AG10803 (cell line): ENCODE measurements at places on chromosomes 1 and 21.

DNA sequence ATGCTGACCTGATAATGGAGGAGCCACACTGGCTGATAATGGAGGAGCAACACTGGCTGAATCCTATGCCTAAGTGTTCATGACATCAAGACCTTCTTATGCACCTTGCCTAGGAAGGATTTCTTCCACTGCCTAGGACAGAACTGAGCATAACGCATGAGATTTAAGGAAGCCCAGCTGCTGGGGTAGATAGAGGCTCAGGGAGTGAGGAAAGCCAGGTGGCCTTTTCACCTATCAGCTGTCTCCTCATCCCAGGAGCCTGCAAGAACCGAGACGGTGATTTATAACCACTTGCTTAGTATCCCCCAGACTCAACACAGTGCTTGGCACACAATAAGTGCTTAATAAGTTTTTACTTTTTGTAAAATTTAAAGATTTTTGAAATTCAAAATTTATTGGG is 7.4 kb upstream of the CTBS start:
- no peak for DNase-seq

DNA sequence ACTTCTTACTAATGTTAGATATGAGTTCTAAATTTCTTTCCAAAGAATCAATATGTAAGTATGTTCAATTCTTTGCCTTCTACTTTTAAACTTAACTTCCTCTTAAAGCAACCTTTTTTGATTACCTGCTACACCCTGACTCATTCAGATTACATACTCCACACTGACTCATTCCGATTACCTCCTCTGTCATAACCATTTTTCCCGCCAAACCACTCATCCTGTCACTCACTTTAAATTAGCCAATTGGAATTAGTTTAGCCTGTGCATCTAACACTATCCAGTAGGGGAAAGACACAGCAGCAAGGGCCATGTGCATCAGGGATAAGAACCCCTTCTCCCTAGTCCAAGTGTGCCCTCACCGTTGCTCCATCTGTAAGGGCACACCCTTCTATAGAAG is 815.5 kb downstream of the BRINP3 start:
- DNase-seq, result no peak

- DNase-seq, result no peak
Measured at GRCh38 chr1:181500636-181501035, 17.3 kb downstream of the CACNA1E start.

DNA sequence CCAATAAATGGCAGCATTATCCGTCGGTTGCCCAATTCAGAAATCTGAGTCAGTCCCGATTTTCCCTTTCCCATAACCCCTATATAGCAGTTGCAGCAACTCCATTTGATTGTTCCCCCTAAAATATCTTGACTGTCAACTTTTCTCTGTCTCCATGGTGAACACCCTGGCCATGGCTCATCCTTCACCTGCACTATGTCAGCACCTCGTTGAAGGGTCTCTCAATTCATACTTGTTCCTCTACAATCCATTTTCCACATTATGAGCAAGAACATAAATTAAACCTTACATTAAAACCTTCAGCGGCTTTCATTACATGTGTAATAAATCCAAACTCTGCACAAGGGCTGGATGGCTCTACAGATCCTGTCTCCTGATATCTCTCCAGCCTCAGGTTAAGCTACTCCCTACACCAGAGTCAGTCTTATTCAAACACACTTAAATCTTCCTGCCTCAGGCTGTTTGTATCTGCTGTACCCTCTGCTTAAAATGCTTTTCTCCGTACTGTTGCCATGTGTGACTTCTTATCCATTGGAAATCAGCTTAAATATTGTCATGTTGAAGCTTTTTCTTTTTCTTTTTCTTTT is 87.3 kb downstream of the BACH1 start:
- DNase-seq, result no peak

GRCh38 chr1:83596331-83596730 is 402.6 kb downstream of the TTLL7 start:
- no peak for DNase-seq

- no peak for DNase-seq
Measured at GRCh38 chr21:15743593-15743992, 13.8 kb downstream of the USP25 start.

- DNase-seq, result no peak
Measured at GRCh38 chr1:31730336-31731048, 26.7 kb upstream of the COL16A1 start.

GRCh38 chr1:100422065-100422464 is 69.8 kb downstream of the CDC14A start:
- no peak for DNase-seq

GRCh38 chr1:181651276-181651675 is 168.0 kb downstream of the CACNA1E start:
- no peak for DNase-seq

DNA sequence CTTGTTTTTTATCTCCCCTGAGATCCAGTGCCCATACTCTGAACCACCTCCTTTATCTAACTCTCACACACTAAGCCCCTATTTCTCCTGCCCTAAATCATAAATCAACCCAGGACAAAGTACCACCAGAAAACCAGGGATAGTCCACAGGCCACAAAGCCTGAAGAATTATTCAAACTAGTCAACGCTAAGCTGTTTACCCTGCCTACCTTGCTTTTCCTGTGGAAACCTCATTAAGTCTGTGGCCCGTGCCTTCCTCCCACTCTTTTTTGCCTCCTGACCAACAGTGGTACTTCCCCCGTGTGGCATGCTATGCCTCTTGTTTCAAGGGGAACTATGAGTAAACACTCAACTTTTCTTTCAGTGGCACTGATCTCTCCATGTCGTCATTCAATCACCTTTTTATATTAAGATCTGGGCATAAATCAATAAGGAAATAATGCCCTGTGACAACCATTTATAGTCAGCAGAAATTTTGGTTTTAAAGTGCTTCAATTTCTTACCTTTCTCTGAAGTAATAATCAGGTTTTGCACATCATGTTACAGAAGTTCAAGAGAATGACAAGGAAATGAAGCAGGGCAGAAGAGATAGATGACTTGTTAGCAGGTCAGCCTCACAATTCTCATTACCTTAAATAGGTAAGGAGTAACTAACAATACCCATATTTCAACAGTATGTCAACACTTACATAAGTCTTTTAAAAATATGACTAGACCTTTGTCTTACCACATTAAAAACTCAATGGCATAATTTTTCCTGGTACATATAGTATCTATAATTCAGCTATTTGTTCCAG is 32.1 kb downstream of the EYA3 start:
- DNase-seq, result no peak

DNA sequence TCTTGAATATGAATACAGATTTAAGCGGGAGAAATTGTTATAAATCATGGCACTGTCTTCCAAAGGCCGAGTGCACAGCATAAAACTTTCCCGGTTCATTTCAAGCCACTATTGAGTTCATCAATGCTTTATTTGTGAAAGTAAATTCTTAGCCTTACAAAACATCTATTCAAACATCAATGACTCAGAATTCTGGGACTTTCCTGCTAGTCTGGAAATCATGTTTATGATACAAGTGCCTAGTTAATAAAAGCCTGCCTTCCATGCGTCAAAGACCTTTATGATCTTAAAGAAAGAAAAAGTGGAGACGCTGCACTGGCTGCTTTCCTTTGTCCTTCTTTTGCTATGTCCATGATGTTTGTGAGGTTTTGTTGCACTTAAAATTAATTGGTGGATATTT is 137.7 kb downstream of the SETD4 start:
- DNase-seq, result peak; percentile 17

DNA sequence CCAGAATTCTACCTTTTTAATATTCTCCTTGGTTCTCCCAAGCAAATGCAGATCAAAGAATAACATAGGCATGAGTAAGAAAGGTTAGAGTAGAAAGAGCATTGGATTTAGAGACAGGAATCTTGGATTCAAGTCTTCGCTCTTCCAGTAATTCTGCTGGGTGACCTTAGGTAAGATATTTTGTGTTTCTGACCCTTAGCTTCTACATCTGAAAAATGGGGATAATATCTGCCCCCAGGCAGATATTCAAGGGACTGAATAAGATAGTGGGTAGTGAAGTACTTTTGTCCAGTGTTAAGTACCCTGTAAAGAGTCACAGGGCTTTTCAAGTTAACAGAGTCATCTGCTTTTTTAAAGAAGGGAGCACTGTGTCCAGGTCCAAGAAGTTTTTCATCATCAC is 70.8 kb downstream of the KDM1A start:
- no peak for DNase-seq

DNA sequence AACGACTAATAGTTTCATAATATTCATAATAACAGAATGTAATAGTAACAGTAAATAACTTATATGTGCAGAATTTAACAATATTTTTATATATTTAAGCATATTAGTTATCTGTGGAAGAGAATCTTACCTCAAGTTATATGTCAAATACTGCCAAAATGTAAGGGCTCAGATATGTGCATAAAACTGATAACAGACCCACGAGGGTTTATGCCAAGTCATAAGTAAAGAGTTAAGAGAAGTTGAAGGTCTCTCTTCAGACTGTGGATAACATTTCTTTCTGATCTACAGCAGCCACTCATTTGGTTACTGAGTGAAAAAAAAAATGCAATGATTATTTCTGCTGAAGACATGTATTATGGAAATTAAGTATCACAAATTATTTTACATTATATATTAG is 1167.8 kb upstream of the NCAM2 start:
- DNase-seq, result no peak

- DNase-seq, result peak; percentile 57
Measured at GRCh38 chr1:86912281-86912900, 1.5 kb downstream of the SELENOF start.

GRCh38 chr1:97911266-97912215 is 9.3 kb downstream of the DPYD start:
- peak; percentile 17 for DNase-seq

GRCh38 chr21:15494481-15494880 is 235.3 kb upstream of the USP25 start:
- no peak for DNase-seq

GRCh38 chr1:201728731-201729130 is 100.2 kb upstream of the IPO9 start:
- DNase-seq, result no peak

DNA sequence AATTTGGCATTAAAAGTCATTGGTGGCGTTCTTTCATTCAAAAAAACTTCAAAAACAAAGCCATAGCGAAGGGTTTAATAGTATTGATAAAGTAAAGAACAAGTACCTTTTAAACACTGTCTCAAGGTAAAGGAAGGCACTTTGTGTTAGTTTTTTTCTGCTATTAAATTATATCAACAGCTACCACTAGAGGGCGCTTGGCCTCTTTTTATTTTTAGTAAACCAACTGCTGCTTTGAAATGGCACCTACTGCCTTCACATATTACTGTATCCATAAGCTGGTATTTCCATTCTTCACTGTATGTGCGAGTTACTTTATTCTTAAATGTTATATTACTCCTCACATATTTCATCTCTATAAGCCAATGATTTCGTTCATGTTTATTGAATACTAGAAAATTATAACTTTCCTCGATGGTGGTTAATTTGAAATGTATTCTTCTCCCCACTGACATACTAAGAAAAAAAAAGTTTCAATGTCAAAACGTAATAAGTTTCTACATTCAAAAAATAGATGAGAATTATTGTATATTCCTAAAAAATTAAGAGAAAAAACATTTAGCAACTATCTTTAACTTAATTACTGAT is 125.7 kb upstream of the CXADR start:
- DNase-seq, result peak; percentile 53

- no peak for DNase-seq
Measured at GRCh38 chr1:41509270-41509671, 24.8 kb upstream of the EDN2 start.

- DNase-seq, result no peak
Measured at GRCh38 chr1:110085671-110086070, 15.2 kb upstream of the ALX3 start.

DNA sequence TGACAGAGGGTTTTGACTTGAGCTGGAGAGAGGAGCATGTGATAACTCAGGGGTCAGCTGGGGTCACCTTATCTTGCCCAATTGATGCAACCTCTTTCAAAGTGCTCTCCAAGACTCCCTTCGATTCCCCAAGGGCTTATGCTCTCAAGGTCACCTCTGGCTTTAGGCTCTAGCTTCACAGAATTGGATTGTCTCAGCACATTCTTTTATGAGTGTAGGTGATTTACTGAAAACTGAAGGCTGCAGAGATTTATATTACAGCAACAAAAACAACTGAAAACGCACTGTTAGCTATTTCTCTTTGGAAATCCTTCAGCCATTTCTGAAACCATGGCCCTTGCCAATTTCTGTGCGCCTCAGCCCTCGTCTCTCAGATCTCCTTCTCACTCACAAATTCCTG is 34.5 kb upstream of the MAP1LC3C start:
- no peak for DNase-seq

- DNase-seq, result peak; percentile 40
Measured at GRCh38 chr1:89047734-89048133, 17.3 kb downstream of the GBP1 start.

GRCh38 chr1:195960580-195960979 is 647.7 kb downstream of the KCNT2 start:
- no peak for DNase-seq

GRCh38 chr1:178614286-178614685 is 101.4 kb downstream of the TEX35 start:
- peak; percentile 26 for DNase-seq

DNA sequence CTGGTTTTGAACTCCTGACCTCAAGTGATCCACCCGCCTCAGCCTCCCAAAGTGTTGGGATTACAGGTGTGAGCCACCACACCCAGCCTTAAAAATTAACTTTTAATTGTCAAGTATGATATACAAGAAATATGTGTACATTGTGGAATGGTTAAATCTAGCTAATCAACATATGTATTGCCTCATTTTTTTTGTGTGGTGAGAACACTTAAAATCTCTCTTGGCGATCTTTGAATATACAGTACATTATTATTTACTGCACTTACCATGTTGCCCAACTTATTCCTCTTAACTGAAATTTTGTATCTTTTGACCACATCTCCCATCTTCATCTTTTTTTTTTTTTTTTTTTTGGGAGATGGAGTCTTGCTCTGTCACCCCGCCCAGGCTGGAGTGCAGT is 23.3 kb downstream of the THRAP3 start:
- DNase-seq, result no peak

- DNase-seq, result peak; percentile 33
Measured at GRCh38 chr1:20540281-20540680, 12.1 kb upstream of the FAM43B start.

GRCh38 chr1:103211073-103211472 is 102.8 kb upstream of the COL11A1 start:
- peak; percentile 17 for DNase-seq

GRCh38 chr21:24705201-24705600 is 902.1 kb downstream of the MRPL39 start:
- DNase-seq, result no peak
